ENCODE measurements at places on chromosomes 1 and 21. TPM values are rescaled to one million over a fixed set of nuclear protein-coding genes. Genes with fewer than 3 reads are reported as not detected.

GRCh38 chr1:31453384-31454079, 40.5 kb downstream of the SERINC2 start:
- no peak for DNase-seq

DNA sequence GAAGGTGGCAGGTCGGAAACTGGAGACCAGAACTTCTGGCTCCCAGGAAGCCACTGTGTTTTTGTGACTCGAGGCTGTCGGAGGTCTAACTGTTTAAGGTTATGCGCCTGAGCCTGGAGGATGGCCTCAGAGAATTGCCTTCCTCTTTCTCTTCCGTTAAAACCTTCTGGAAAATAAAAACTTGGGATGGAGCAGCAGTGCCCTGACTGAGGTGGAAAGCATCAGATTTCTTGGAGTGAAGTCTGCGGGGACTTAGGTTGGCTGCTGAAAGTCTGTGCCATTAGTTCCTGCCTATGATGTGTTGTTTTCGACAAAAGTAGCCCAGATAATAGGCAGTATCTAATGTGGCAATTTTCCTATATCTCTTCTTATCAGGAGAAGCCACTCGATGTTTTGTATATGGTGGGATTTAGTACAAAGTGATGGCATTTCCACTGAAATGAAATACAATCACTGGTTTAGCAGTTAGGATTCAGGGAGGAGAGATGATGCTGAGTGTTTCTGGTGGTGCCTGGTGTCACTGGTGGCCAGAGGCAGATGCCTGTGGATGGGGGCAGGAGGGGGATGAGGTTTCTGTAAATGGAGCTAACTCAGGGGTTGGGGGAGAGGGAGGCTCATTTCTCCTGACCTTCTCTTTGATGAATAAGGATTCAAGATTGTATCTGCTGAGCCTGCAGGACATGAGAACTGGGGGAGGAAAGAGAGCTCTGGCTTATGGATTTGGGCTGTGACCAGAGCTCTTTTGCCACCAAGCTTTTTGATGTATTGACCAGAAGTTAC, 150.8 kb downstream of the CAMTA1 start:
- DNase-seq = no peak

- peak; percentile 93 for DNase-seq
Observed at GRCh38 chr1:55781944-55782482, 566.8 kb upstream of the USP24 start.

- no peak for DNase-seq
Observed at GRCh38 chr1:29452463-29453230, 216.3 kb downstream of the PTPRU start.

- DNase-seq = no peak
Observed at GRCh38 chr21:14096172-14096571, 114.6 kb downstream of the LIPI start.

GRCh38 chr1:205670611-205671430, 9.5 kb downstream of the SLC45A3 start:
- no peak for DNase-seq

DNA sequence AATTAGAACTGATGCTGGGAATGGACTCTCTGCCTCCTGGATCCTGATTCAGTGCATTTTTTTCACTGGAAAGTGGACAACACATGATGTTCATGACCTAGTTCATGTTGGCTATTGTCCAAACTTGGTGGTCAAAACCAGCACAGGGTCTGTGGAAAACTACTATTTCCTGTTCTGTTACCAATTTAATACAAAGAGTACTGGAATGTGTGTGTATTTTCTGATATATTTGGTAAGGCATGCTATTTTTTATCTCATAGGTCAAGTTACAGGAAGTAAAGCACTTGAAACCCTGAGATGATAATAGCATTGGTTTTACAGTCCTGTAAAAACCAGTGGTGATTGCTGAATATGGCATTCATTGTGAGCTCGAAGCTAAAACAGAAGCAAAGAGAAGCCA, 89.9 kb downstream of the SGIP1 start:
- peak; percentile 11 for DNase-seq

DNA sequence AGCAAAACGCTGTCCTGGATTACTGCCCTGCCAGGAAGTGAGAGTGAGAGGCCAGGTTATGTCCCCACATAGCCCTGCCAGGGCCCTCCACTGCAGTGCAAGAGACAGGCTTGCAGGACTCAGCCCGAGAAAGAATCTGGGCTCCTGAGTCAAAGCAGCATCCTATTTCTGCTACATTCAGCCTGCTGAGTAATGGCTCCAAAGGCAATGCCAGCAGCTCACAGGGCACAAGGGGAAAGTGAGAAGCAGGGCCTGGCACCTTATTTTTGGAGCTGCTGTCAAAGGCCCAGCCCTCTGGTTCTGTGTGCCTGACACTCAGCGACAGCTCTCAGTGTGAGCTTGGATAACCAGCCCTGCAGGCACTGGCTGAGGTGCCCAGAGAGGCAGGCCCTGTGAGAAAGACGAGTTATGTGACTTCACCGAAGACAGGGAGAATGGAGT, 83.9 kb downstream of the DTL start:
- DNase-seq = no peak

- no peak for DNase-seq
Observed at GRCh38 chr1:222824641-222825040, 9.8 kb downstream of the DISP1 start.

- no peak for DNase-seq
Observed at GRCh38 chr1:226094451-226094850, 31.9 kb downstream of the H3-3A start.

DNA sequence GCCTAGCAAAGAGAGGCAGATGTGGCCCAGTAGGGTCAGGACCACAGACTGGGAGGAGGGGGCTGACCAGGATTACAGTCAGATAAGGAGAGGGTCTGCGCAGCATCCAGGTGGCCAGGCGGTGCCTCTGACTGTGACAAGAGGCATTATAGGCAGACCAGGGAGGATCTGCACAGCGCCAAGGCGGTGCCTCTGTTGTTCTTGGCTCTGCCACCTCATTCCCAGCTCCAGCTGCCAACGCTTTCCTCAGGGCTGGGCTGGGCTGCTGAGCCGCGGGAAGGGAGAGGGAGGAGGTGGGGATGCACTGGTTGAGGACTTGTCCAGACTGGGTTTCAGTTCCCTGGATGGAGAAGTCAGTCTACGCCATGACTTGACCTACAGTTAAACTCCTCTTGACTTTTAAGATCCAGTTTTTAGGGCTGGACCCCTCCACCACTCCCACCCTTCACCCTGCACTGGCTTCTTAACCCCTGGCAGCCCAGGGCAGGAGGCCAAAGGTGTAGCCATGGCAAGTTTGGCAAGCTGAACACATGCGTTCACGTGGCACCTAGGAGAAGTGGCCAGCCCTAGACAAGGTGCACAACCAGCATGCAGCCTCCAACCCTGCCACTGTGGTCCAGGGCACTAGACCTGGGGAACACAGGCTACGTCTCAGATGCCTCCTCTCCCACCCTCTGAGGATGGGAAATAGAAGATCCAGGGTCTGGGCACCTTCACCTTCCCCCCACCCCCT, 4.5 kb upstream of the CRABP2 start:
- DNase-seq = peak; percentile 83

DNA sequence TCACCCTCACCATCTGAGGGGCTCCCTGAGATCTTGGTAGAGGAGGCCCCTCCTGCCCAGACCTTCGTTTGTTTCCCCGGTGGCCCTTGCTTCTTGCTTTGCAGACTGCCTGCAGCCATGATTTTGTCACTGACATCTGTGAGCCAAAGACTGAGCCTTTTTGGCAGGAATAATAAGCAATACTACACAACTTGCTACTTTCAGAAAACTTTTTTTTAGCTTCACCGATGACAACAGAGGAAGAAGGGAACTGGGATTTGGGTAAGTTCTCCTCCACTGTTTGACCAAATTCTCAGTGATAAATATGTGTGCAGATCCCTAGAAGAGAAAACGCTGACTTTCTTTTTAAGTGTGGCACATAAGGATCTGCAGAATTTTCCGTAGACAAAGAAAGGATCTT, 11.7 kb upstream of the CD101 start:
- DNase-seq = no peak

GRCh38 chr1:51088474-51088873, 13.6 kb upstream of the C1orf185 start:
- peak; percentile 65 for DNase-seq

DNA sequence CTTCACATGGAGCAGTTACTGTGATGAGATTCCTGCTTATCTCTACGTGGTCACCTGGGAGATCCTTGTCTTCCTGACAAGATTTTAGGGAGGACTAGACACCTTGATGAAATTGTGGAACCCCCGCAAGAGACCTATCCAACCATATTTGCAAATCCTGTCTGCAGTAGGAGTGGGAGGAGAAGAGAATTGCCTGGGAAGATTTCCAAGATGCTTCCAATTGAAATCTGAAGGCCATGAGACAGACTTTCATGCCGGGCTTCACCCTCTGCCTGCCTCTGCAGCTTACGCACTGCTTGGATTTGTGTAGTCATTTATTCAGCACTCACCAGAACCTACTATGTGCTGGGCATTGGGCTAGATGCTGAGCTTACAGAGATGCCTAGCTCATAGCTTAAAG, 106.6 kb downstream of the OMA1 start:
- DNase-seq = no peak

DNA sequence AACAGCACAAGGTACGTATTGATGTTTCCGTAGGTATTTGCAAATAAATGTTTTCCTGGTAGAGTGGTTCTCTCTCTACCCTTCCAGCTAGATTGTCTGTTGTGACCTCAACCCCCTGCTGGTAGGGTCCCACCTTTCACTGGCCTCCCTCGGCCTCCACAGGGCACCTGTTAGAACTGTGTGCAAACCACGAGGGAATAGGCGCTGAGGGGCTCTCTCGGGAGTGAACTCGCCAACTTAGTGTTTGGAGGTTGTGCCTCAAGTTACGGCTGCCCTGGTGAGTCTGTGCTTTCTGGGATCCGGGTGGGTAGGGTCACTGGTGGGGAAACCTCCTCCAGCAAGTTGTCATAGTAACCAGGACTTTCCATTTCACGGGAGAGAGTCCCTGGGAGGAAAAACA, 204.7 kb upstream of the EDN2 start:
- DNase-seq = no peak

DNA sequence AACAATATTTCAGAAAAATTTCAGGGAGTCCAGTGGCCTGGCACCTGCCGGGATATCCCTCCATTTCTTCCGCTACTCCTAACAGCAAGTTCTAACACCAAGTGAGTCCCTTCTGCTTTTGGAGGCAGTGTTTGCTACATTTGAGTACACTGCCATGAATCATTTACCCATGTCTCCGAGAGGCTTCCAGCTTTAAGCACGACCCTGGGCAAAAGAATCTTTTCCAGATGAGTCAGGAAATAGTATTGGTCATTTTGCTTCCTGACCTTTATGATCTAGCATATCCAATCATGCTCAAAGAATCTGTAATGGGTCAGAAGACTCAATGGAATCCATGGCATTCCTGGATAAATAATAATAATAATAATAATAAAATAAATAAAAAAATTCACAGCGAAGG, 60.7 kb upstream of the FMN2 start:
- peak; percentile 98 for DNase-seq

GRCh38 chr1:39628807-39629350, 10.6 kb downstream of the HEYL start:
- DNase-seq = no peak

DNA sequence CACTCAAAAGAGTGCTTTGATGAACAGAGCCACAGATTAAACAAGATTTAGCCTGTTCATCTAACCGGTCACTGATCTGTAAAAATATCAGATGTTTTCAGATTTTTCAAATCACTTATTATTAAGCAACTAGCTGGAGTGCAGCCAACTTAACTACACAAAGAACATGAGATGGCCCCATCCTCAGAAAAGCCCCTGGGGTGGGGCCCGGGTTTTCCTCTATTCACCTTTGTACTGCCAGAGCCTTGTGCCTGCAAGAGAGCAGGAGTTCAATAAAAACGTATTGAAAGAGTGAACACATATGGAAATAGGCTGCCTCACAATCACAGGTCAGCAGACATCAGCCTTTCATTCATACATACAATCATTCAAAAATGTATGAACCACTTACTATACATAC, 516.1 kb downstream of the OMA1 start:
- no peak for DNase-seq

DNA sequence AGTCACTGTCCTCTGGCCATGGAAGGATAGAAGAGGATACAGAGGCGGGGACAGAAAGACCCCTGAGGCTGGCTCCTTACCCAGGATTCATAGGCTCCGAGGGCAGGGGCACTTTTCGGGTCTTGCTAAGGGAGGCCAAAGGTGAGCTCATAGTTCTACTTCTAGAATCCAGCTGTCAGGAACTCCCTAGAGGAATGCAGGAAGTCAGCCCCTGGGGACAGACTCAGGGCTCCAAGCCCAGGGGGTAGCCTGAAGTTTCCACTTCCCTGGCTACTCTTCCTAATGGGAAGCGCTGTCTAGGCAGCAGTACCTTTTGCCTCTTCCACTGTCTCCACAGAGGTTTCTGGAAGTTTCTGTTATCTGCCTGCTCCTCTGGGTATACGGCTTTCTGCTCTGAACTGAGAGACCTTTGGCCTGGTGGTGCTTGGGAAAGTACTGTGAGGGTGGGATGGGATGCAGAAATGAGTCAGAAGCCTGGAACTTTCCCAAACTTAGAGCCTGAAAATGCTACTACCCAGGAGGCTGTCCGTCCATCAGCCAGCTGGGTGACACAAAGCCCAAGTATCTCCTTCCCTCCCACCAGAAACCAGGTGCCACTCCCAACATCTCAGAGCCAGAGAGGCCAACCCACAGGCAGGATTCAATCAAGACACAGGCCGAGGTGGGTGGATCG, 3.6 kb downstream of the UBXN11 start:
- peak; percentile 88 for DNase-seq

GRCh38 chr21:46570631-46571030, 34.3 kb downstream of the S100B start:
- no peak for DNase-seq

GRCh38 chr1:17377325-17377953, 5.4 kb downstream of the PADI6 start:
- peak; percentile 5 for DNase-seq

DNA sequence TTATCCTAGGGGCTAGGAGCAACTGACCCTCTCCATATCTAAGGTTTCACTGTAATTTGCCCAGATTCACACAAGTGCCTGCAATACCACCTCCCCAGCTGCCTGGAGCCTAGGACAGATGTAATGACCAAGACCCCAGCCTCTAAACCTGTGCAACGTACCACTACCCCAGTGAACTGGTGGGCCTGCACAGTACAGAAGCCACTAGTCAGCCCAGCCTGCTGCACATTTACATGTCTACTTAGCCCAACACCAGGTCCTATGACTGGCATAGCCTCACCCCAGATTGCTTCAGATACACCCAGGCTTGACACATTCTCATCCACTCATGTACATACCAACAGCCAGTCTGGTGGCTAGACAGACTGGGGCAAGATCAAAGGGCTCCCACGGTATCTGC, 1336.6 kb downstream of the BRINP3 start:
- no peak for DNase-seq

The CREG1 gene
- total RNA-seq = 63.9 TPM

The FNBP1L gene
- 28.3 TPM for total RNA-seq

The GTF2B gene
- total RNA-seq = 29.3 TPM

The PLA2G4A gene
- total RNA-seq = 1.3 TPM

The NR5A2 gene
- 0.36 TPM for total RNA-seq

The KDF1 gene
- 21.7 TPM for total RNA-seq

The TSPEAR gene
- 3.2 TPM for total RNA-seq

The EPHB2 gene
- total RNA-seq = 21.0 TPM

The C1orf56 gene
- 2.8 TPM for total RNA-seq

The TGFB2 gene
- 38.7 TPM for total RNA-seq

The EXTL1 gene
- total RNA-seq = not detected

All from PC-3 (cell line).